H4 (cell line): ENCODE measurements at places on chromosomes 5 and 9. TPM values are rescaled to one million over a fixed set of nuclear protein-coding genes. Genes with fewer than 3 reads are reported as not detected.

The GKAP1 gene
- total RNA-seq = 2.7 and 4.9 TPM in 2 replicates

The CDKN2B-AS1 gene
- total RNA-seq = not detected in 2 replicates

The SOX30 gene
- not detected in 2 replicates for total RNA-seq

The TNC gene
- total RNA-seq = 45.0 and 45.9 TPM in 2 replicates

GRCh38 chr5:98563885-98564653, 209.4 kb upstream of the RGMB start:
- no peak for DNase-seq

- DNase-seq = no peak
Observed at GRCh38 chr9:33453999-33454660, 6.7 kb upstream of the AQP3 start.

DNA sequence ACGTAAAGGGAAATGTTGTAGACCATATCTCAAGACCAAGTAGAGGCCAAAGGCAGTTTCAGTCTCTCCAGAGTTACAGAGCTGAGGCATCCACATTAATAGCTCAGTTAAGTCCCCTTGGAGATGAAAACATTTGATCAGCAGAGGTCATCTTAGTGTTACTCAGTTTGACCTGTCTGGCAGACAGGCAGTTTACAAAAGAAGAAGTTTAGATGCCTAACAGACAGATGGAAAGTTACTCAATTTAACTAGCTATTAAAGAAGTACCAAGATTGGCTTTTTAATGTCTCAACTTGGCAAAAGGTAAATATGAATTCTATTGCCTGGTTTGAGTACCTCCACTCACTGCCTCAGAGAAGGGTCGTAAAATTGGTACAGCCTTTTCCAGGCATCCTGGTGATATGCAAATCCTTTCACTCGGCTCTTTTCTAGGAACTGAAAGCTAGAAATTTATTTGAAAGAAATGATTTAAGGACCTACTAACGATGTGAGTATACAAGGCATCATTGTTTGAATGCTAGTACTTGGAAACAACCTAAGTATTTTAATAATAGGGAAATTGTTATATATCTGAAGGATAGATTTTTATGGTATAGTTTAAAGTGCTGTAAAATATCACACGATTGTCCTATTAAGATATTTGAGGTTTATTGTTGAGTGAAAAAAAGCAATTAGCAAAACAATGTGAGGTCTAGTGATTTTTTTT, 14.8 kb downstream of the ACO1 start:
- no peak for DNase-seq

GRCh38 chr9:127316586-127317323, 52.2 kb downstream of the GARNL3 start:
- no peak for DNase-seq

DNA sequence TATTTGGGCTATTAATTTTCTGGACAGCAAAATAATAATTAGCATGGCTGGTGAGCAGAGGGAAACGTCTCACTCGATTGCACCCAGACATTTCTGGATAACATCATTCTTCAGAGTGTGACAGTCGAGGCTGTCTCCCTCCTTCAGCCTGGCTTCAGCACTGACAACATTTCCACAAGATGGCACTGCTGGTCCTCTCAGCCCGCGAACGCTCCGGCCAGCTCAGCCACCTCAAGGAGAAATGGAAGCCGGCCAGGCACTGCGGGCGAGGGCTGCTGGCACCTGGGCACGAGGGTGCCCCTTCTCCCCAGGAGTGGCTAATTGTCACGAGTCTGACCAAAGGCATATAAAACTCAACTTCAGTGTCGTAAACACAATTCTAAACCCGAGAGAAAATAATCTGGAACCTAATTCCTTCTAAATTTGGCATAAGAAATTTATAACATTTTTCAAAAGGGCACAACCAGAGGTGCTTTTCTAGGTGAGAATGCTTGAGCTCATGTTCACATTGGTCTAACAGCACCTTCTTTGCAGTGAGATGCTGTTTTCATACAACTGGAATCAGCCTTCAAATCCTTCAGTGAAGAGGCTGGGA, 65.9 kb downstream of the DAP start:
- peak; percentile 82 for DNase-seq

DNA sequence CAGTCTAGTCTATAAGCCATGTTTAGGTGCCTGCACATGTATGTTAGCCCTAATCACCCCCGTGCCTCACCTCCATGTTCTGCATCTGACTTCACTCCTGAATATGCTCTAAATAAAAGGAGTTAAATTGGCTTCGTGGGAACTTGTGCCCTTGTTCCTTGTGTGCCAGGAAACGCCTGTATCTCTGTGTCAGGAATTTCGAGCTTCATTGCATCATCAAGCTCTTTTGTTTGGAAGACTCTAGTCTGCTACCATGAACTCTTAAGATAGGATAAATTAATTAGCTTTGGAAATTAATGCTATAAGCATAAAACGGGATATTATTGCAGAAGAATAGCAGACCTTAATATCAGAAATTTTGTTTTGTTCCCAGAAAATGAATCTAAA, 99.2 kb downstream of the ADCY2 start:
- no peak for DNase-seq

DNA sequence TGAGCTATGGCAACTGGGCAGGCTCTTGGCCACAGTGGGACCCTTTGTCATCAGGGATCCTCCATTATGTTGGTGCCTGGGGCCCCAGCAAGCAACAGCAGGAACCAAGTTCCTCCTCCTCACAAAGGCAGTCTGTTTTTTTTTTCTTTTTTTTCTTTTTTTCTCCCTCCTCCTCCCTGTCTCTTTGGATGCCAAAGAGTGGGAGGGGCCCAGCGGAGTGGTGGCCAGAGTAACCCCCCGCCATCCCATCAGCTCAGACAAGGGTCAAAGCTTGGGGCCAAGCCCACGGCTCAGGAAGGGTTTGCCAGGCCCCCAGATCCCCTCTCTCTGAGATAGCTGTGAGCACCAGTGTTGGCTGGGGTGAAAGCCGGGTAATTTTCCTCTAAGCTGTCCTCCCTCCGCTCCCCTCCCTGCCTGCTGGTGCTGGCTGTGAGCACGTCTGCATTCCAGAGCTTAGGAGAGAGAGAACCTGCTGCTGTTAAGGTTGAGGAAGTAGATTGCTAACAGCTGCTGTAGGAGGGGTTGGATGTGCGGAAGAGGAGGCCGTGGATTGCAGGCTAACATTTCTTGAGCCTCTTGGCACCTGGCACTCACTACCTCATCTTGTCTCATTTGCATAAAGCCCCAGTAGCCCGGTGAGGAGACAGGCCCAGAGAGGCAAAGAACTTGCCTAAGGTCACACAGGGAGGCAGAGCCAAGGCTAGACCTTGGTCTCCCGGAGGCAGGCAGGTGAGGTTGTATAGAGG, 21.2 kb downstream of the GSN start:
- DNase-seq = peak; percentile 92

- DNase-seq = peak; percentile 75
Observed at GRCh38 chr5:169300468-169301385, at the start of gene SLIT3. Gene SLIT3, minus strand, starts transcription at chr5:169301139. Its CDS starts 430 bp downstream, at chr5:169300709.

DNA sequence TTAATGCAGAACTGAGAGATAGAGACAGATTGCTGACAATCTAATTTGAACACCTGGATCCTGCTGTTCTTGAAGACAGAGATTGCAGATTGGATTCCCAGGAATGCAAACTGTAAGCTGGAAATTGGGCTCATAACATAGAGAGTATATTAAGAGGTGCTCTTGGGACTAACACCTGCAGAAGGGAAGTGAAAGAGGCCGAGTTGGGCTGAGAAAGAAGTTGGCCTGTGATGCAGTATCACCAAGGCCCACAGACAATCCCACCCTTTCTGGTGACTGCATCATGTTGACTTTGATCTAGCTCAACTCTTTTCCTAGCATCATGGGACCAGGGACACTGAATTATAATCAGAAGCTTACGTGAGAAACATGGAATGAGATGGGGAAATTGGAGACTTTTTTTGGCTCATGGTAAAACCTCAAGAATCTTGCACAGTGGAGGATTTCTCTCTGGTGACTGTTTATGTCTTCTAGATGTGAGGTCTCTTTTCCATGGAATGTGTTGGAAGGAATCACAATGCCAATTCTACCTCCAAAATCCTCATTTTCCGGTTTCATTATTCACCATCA, 36.5 kb upstream of the NUDT12 start:
- DNase-seq = no peak

DNA sequence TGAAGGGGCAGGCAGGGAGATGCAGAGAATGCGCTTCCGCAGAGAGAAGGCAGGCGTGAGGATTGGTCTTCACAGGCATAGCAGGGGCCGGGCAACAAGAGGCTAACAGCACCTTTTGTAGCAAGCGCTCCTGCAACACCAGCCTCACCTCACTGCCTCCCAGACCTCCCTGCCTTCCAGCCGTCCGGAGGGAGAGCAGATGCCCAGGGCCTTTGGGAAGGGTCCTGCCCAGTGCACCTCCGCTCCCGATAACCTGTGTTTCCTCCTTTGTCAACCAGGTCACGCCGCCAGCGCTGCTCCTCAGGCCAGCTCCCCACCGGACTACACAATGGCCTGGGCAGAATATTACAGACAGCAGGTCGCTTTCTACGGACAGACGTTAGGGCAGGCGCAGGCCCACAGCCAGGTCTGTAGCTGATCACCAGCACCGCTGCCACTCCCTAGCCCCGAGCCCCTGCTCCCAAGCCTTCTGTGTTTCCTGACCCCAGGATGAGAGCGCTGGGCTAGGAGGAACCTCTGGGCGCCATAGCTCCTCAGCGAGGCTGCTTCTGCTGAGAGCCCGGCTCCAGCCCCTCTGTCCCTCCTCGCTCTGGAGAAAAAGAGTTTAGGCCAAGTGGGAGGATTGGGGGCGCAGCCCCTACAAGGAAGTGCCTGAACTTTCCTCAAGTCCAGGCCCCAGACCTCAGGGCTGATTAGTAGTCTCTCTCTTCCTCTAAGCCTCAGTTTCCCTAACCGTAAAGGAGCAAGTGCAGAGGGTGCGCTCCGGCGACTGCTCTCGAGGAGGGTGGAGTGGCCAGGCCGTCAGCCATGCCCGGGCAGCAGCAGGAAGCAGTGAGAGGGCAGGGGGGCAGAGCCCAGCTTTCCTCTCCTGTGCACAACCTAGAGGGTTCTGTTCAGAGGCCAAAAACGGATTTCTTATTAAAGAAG, 28.4 kb upstream of the PRDM12 start:
- no peak for DNase-seq

- DNase-seq = peak; percentile 42
Observed at GRCh38 chr9:127360829-127361228, 36.1 kb upstream of the SLC2A8 start.
